ENCODE measurements at places on chromosomes 3 and 15.

- no peak for DNase-seq
These were observed 4.7 kb downstream of the EXOG start for GRCh38 chr3:38500688-38501417.

GRCh38 chr3:42511736-42512135 lies 9.3 kb downstream of the VIPR1 start:
- no peak for DNase-seq

DNA sequence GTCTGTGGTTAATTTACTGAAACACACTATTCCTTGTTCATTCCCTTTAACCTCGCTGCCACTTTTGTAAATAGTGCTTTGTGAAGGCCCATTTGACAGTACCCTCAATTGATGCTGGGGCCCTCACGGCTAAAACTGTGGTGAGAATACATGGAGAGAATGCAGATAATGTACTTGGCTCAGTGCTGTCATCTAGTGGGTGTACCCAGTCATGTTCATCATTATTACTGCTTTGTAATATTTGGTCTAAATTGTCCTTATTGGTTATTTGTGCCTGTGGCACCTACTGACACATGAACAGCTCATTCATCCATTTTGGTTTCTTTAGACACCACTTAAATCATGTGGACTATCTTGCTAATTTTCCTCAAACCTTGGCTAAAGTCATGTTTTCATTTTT lies 543.6 kb downstream of the EDEM1 start:
- no peak for DNase-seq

DNA sequence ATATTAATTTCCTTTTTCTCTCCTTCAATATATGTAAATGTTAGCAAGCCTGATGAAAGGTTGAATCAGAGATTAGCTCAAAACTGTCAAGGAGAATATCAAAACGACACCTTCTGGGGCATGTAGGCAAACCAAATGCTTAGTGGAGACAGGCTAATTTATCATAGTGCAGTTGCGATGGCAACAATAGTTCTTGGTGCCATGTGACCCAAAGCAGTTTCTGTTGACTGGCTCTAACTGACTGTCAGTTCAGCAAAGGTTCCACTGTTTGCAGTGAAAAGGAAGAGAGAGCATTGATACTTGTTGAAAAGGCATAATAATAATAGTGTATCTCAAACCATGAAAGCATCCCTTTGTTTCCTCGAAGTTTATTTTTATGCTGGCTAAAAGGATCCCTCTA lies 513.9 kb downstream of the NLGN1 start:
- no peak for DNase-seq

DNA sequence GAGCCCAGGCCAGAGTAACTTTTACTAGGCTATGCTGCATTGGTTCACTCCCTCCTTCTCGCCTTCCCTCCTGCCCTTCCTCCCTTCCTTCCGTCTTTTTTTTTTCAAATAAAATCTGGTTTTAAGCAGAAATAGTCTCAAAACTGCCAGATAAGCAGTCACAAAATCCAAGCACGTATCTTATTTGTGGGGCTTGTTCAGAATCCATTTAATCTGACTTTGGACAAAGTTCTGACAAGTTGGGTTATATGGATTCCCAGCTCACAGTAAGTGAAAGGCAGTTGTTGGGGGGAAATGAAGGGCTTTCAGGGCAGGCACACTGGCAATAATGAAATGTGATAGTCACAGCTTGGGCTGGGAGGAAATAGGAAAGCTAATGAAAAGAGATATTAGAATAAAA lies 32.0 kb upstream of the PLXND1 start:
- DNase-seq: no peak

- DNase-seq: no peak
These were observed 39.8 kb upstream of the GMNC start for GRCh38 chr3:190902292-190902691.

GRCh38 chr3:189304465-189305351 lies 132.9 kb downstream of the TPRG1 start:
- DNase-seq: peak; percentile 34

DNA sequence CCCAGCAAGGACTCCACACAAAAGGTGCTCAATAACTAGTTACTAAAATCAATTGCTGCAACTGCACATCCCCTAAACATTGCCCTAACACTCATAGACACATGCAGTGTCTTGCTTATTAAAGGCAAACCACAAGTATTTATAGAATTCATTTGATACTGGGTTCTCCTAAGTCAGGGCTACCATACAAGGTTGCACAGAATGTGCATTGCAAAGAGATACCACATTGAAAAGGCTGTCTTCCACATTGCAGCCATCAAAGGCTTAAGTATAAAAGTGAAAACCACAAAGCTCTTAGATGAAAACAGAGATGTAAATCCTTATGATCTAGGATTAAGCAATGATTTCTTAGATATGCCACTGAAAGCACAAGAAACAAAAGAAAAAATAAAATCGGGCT lies 33.6 kb upstream of the TOPAZ1 start:
- no peak for DNase-seq

DNA sequence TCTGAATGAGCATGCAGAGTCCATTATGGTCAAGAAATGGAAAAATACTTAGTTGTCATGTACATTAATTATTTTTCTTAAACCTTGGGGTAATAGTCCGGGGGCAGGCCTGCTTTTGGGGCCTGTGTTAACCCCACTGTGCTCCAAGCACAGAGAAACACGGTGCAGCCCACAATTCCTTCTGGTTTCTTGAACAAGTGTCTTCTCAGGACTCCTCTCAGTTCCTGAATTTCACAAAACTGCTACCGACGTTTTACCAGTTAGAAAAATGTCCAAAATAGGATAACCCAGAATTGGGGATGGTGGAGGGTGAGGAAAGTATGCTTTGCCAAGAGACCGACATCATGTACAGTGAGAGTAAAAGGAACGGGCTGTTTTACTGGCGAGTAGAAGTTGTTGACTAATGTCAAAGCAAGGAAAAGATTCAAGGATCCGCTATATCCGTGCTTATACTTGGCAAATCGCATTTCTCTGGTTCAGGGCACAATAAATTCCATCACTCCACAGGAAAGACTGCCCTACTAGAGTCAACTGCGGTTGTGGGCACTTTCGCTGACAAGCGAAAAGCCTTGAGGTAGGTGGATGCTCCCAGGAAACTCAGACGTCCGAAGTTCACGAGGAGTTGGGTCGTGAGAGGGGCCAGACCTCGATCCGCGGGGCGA lies 495 bp upstream of the NXPE3 start:
- DNase-seq: peak; percentile 8

DNA sequence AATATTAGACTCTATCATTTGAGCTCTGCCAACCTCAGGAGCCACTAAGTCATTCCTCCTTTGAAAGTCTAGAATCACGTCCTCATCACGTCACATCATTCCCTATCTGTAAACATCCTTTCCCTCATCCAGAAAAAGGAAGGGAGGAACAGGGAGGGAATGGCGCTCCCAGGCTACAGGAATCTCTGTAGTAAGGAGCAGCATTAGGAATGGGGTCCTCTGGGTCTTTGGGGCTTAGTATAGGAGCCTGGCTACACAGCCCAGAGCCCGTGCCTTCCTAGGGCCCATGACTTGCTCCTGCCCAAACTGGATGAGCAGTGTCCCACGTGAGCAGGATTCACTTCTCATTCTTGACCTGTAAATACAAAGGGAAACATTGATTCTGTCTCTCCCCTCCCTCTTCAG lies 1.6 kb downstream of the TAGLN3 start:
- no peak for DNase-seq

GRCh38 chr3:36814776-36815175 lies 50.4 kb upstream of the DCLK3 start:
- DNase-seq: no peak

DNA sequence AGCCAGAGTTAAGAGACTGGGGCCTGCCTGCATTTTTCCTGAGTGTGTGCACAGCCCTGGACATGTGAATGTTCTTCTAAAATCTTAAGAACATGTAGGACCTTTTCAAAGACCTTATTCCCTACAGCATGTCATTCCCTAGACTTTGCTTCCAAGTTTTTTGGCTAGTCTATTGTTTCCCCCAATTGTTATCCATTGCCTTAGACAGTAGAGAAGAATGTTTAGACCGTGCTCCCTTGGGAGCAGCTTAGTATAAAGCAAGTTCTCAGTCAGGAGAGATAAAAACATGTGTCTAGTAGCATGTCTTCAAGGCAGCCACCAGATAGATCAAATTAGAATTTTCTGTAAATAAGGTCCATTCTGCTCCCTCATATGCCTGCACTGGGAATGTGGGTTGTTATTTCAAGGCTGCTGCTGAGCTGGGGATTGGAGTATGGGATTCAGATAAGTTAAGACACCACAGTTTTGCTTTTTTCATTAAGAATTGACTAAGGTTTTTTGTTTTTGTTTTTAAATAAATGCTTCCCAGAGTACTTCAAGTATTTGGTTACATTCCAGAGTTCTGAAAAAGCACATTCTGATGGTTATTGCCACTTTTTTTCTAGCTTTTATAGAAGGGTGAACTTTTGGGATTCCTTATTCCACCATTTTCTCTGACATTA lies 246.7 kb downstream of the RORA start:
- DNase-seq: no peak

DNA sequence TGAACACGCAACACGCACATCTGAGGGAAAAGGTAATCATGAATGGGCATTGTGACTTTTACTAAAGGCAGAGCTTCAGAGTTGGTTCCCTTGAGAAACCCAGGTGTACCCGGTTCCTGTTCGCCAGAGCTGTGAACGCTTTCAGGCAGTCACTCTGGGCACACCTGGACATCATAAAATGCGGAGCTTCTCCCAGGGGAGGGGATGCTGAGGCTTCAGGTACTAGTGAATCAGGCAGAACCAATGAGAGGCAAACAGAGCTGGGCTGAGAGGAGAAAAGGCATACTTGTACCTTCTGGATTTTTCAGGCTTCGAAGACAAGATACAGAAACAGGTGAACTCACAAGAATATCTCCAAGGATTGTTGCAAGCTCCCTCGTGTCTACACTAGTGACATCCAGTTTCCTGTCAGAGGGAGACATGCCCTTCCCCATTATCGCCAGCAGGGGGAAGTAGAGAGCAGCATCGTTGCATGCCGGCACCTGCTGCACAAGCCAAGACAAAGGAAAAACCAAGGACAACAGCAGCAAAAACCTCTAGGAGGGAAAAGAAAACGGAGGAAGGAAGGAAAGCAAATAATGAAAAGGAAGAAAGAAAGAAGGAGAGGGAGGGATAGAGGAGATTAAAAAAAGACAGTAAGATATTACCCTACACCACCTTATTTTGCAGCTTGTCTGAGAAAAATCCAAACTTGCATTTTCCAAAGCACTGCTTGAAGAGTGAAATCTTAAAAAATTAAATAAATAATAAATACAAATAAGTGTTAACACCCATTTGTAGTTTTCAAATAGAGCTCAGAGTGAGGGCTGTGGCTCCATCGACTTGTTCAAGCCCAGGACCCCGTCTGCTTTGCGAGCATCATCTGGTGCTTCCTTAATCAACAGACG lies 2.0 kb downstream of the AHSG start:
- peak; percentile 81 for DNase-seq

DNA sequence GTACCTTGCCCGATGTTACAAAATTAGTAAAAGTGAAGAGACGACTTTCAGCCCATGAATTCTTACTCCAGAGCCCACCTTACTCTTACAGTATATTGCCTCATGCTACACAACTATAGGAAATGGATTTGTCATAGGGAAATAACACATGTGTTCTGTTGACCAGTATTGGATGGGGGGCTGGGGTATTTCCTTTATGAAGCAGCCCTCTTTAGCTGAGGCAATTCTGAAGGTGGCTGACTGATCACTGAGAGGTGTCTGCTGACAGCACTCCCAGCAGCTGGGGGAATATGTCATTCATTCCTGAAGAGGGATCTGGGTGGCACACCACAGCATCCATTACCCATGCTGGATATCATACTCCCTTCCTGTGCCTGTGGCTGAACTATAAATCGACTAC lies 6.4 kb upstream of the GOLM2 start:
- no peak for DNase-seq

DNA sequence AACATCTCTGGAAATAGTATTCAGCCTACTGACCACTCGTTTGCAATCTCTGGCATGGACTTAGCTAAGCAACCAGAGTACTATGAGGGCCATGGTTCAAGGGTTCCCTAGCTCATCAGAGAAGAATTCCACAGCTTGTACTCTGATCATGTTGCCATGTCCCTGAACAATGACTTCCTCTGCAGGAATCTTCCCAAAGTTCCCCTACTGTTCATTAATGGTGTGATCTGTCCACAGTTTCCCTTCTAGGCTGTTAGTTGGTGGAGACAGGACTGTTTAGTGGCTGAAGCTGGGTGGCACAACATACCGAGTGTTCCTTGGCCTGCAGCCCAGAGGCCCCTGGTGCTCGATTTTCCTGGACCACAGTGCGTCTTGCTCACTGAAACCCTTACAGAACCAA lies 44.4 kb upstream of the GALNT15 start:
- no peak for DNase-seq

- DNase-seq: no peak
These were observed 8.3 kb downstream of the IL12A start for GRCh38 chr3:159996959-159997358.

GRCh38 chr3:47581835-47582234 lies 3.2 kb upstream of the CSPG5 start:
- DNase-seq: no peak

DNA sequence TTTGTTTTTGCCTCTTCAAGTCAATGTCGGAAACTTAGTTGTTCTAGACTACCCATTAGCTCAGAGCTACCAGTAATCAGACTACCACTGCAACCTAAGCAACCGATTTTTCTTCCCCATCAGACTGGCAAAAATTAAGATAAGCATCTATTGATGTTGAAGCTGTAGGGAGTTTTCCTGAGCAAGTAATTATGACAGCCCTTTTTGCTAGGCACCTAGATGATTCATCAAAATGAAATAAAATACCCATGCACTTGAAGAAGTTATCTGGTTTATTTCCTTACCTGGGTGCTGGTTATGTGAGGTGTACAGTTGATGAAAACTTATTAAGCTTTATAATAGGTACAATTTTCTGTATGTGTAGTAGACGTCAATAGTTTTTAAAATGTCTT lies 554 bp upstream of the COMMD4 start:
- DNase-seq: no peak

GRCh38 chr3:128813097-128813496 lies 66.3 kb upstream of the ACAD9 start:
- DNase-seq: no peak

Measured in stimulated activated CD4-positive, alpha-beta T cell treated with anti-CD3 and anti-CD28 coated beads, Interleukin-15, amount 100 ng/mL, for 24 hours (primary cell).